ENCODE measurements at places on chromosomes 5 and 9. TPM values are rescaled to one million over a fixed set of nuclear protein-coding genes. Genes with fewer than 3 reads are reported as not detected.

CTXN3 gene
- not detected for total RNA-seq

EPB41L4A gene
- total RNA-seq = 21.3 TPM

SHB gene
- 26.7 TPM for total RNA-seq

HK3 gene
- 97.0 TPM for total RNA-seq

GRCh38 chr5:154380263-154380662 is 65.5 kb upstream of the SAP30L start:
- no peaks in the 10 kb centered on the region for H3K36me3 ChIP-seq
- no peak for DNase-seq

- no peak overlapping the region for H3K27ac ChIP-seq
- DNase-seq = no peak
- H3K27me3 ChIP-seq = no peaks in the 10 kb centered on the region
These were observed 19.9 kb downstream of the TLR4 start for GRCh38 chr9:117723986-117724625.

DNA sequence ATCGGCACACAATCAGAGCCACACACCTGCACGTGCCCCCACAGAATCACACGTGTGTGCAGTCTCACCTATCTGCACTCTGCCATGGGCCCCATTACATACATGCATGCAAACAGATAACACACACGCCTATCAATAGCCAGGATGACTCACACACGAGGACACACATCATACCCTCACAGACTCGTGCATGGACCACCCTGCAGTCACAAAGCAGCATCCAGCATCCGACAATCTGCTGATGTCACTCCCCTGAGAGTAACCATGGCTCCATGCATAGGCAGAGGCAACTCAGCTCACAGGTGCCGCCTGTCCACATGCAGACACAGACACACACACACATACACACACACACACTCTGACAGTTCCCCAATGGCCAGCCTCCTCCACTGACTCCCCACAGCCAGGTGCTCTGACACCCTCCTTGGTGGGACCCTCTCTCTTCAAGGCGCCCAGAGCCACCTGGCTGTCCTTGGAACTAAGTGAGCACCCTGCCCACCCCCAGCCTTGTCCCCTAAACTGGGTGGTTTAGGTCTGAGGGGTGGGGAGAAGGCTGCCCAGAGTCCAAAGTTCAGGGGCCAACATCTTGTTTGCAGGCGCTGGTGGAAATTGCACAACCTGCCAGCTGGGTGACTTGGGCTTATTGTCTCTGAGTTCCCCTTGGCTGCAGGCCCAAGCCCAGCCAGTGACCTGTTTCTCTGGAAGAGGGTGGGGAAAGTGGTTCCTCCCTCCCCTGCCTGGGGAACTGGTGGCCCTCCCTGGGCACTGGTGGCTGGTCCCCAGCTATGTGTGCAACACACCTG is 34.6 kb upstream of the NEK6 start:
- H3K36me3 ChIP-seq = no peaks in the 10 kb centered on the region
- no peak overlapping the region for H3K4me3 ChIP-seq
- peak overlapping the region; percentile 47 for H3K27ac ChIP-seq
- H3K27me3 ChIP-seq = no peaks in the 10 kb centered on the region

- DNase-seq = no peak
- H3K27ac ChIP-seq = no peak overlapping the region
- no peaks in the 10 kb centered on the region for H3K36me3 ChIP-seq
- no peaks in the 10 kb centered on the region for H3K27me3 ChIP-seq
These were observed 137.5 kb upstream of the TUT7 start for GRCh38 chr9:86491468-86492266.

DNA sequence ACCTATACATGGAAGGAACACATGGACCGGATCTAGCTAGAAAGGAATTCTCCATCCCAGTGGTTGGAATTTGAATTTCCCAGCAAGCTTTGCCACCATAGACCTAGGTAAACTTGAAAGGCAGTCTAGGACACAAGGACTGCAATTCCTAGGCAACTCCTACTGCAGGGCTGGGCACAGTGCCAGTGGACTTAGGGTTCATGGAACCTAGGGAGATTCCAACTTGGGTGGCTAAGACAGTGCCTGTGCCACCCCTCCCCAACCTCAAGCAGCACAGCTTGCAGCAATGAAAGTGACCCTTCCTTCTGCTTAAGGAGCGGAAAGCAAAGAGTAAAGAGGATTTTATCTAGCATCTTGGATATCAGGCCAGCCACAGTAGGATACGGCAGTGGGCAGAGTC is 663.3 kb downstream of the ELAVL2 start:
- H3K4me3 ChIP-seq = no peak overlapping the region
- DNase-seq = no peak
- H3K27ac ChIP-seq = no peak overlapping the region
- no peaks in the 10 kb centered on the region for H3K4me1 ChIP-seq
